ENCODE measurements at places on chromosomes 3 and 15. TPM values are rescaled to one million over a fixed set of nuclear protein-coding genes. Genes with fewer than 3 reads are reported as not detected.

The STAB1 gene
- total RNA-seq = 0.32 TPM

The PLSCR5 gene
- not detected for total RNA-seq

The PFKFB4 gene
- total RNA-seq = 9.0 TPM

The SLCO3A1 gene
- 21.5 TPM for total RNA-seq

The COL7A1 gene
- total RNA-seq = 138 TPM

All from A549 treated with GW870086 at 1 μM for 4 hours (cell line).